GM19239 (cell line): ENCODE measurements at places on chromosomes 5 and 9.

DNA sequence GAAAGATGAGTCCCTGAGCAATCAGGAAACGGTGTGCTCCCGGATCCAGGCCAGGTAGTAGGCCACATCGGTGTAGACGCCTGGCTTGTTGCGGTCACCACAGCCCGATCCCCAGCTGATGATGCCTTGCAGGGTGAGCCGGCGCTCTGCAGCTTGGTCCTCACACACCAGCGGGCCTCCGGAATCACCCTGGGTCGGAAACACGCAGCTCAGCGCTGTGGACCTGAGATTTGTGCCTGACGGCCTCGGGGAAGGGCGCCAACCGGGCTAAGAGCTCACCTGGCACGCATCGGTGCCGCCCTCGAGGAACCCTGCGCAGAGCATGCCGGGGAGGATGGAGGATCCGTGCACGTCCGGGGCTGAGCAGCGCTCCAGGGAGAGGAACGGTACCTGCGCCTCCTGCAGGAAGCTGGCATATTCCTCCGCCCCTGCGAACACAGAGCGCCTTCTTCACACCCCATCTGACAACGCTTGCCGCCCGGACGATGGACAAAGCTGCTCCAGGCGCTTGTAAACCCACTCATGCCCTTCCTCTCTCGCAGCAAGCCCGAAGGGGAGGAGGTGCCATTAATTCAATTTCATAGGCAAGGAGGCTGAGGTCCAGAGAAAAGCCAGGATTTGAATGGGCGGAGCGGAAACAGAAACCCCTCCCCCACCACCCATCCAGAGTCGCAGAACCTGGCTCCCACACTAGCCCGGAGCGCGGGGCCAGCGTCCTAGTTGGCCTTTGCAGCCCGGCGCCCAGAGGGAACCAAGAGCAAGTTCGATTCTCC lies 2.0 kb upstream of the PFN3 start:
- peak; percentile 89 for DNase-seq

- no peak for DNase-seq
Observed at GRCh38 chr5:67223211-67223610, 26.6 kb upstream of the CD180 start.

DNA sequence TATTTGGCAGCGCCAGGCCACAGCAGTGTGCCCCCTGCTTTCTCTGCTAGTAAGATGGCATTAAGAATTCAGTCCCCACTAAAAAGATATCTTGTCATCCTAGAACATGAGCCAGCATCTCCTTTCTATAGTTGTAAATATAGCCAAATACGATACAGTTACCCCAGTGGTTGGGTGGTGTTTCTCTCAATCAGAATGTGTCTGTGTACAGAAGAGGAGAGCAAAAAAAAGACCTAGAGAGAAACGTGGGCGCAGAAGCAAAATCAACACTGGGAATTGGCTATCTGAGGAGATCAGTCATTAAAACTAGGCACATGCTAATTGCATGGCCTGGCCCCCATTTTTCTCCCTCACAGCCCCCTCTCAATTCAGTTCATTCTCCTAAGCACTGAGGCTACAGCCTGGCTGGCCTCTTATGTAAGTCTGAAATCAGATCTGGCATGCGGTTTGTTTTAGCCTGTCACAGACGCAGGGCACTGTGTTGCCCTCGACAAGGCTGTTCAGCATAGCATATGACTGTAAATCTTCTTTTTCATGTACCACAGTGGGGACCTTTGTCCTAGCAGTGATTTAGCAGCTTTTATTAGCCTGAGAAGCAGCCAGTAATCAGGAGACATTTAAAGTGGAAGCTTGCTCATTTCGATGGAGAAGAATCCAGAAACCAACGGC lies 57.8 kb downstream of the RORB start:
- no peak for DNase-seq

DNA sequence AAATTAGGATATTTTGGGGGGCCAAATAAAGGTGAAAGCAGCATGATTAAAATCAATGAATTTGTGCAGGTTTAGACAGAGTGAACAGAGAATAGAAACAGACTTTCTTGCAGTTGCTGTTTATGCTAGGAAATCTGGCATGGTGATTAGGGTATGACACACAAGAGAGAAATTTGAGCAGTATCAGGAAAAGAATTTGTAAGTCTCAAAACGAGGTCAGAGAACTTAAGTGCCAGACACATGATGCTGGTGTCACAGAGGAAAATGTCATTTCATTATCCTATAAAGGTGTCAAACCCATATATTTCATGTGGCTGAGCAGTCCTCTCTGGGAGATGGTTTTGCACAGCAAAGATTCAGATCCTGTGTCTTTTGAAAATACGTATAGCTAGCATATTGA lies 15.7 kb downstream of the LVRN start:
- no peak for DNase-seq

DNA sequence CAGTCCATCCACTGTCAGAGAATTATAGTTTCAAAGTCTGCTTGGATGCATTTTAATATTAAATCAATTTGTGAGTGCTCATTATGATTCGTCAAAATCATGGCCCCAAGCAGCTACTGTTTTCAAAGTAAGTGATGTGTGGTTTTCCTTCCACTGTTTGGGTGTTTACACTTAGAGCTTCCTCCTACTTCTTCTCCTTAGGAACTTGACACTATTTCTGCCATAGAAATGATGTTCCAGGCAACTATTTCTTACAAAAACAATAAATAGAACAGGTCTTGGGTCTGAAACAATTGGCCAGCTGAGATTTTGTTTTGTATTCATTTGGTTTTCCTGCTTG lies 132.8 kb upstream of the RAI14 start:
- DNase-seq = no peak

- no peak for DNase-seq
Observed at GRCh38 chr9:14401911-14402310, 88.0 kb upstream of the NFIB start.

- DNase-seq = no peak
Observed at GRCh38 chr5:12354686-12355085, 450.4 kb upstream of the CTNND2 start.
